NCI-H1092 treated with DMSO at 0.1 percent for 48 hours (cell line): ENCODE measurements at places on chromosomes 13 and 19.

- DNase-seq = peak; percentile 73
These were observed 82.2 kb downstream of the SLAIN1 start for GRCh38 chr13:77779552-77780272.

GRCh38 chr13:43666403-43666802, 120.4 kb downstream of the ENOX1 start:
- no peak for DNase-seq

DNA sequence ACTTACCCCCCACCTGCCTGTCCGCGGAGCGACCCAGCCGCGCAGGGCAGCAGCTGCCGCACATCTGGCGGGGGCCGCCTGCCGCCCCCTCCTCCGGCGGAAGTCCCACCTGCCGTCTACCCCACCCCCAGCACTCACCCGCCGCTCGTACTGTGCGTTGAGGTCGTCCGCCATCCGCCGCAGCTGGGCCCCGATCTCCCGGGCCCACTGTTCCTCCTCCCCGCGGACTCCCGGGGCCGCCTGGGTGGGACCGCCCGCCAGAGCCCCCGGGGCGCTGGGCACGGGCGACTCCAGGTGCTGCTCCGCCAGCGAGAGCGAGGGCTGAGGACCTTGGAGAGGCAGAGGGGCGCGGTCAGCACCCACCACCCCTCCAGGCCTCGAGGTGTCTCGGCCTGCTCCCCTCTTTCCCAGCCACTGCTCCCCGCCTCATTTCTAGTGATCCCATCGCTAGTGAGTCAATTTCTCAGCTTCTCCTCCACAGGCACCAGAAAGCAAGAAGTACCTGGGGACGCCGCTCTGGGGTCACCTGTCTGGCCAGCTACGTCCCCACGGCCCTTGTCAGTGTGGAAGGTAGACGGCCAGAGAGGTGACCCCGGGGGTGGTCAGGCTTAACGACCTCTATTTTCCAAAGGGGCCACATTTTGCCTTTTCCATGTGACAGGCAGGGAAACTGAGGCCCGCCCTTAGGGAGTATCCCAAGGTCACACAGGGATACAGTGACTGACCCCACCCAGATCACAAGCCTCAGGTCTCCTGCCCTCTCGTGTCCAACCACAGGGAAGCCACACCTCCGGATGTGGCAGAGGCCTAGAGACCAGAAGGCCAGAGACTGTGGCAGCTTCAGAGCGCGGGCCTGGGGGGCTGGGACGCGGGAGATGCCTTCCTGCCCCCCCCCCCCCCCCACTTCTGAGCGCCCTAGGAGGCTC, 4.3 kb downstream of the BBC3 start:
- DNase-seq = no peak

GRCh38 chr19:18396471-18397241, 766 bp downstream of the LRRC25 start:
- DNase-seq = no peak

GRCh38 chr13:80751854-80752253, 410.9 kb upstream of the SPRY2 start:
- no peak for DNase-seq

GRCh38 chr13:24127116-24127631, 33.3 kb upstream of the SPATA13 start:
- DNase-seq = no peak

DNA sequence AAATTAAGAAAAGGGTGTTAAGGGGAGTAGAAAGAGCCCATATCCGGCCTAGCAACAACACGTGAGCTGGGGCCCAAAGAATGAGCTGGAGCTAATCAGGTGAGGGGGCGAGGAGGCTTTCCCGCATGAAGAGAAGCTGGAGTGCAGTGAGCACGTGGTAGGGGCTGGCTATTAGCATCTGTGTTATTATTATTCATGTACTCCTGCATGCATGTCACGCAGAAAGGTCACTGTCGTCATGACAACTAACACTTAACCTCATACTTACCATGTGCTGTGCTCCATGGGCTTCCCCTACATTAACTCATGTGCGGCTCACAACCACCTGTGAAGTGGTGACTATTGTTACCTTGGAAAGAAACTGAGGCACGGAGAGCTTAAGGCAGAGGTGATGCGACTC, 227.6 kb upstream of the UBL3 start:
- DNase-seq = no peak

DNA sequence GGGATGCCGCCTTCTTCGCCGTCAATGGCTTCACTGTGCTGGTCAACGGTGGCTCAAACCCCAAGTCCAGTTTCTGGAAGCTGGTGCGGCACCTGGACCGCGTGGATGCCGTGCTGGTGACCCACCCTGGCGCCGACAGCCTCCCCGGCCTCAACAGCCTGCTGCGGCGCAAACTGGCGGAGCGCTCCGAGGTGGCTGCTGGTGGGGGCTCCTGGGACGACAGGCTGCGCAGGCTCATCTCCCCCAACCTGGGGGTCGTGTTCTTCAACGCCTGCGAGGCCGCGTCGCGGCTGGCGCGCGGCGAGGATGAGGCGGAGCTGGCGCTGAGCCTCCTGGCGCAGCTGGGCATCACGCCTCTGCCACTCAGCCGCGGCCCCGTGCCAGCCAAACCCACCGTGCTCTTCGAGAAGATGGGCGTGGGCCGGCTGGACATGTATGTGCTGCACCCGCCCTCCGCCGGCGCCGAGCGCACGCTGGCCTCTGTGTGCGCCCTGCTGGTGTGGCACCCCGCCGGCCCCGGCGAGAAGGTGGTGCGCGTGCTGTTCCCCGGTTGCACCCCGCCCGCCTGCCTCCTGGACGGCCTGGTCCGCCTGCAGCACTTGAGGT, 7.0 kb downstream of the MAP1S start:
- DNase-seq = no peak

GRCh38 chr19:48963371-48964204, 1.5 kb upstream of the FTL start:
- no peak for DNase-seq

DNA sequence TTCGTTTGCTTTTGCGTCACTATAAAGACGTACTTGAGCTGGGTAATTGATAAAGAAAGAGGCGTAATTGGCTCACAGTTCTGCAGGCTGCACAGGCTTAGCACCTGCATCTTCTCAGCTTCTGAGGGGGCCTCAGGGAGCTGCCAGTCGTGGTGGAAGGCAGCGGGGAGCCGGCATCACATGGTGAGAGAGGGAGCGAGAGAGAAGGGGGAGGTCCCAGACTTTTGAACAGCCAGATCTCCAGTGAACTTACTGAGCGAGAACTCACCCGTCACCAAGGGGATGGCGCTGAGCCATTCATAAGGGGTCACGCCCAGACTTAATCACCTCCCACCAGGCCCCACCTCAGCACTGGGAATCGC, 58.7 kb upstream of the F7 start:
- DNase-seq = no peak

- DNase-seq = no peak
These were observed 10.8 kb downstream of the STAP2 start for GRCh38 chr19:4327877-4328242.

DNA sequence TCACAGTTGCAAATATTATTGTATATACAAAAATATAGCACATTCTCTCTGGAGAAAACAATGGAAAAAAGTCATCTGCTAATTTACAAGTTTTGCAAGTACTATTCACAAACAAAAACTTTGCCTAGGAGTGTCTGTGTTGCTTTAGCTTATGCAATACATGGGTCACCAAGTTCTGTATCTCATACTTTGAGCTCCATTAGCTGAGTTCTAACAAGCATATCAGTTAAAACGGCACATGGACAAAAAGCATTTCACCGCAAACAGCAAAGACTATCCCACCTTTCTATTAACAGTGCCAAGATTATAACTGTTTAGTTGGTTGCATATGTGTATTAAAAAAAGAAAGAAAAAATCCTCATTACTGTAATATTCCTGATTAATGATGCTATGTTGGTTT, 4.6 kb downstream of the SPRY2 start:
- DNase-seq = no peak

DNA sequence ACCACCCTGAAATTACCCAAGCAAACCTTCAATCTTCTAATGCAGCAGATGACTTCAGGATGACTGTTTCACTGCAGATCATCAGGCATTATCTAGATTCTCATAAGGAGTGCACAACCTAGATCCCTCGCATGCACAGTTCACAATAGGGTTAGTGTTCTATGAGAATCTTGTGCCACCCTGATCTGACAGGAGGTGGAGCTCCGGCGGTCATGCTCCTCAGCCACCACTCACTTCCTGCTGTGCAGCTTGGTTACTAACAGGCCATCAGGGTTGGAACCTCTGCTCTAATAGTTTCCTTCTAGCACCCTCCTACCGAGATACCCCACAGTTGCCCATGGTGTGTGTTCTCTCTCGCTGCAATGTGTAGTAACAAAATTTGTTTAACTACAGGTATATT, 442.8 kb downstream of the FGF14 start:
- no peak for DNase-seq

DNA sequence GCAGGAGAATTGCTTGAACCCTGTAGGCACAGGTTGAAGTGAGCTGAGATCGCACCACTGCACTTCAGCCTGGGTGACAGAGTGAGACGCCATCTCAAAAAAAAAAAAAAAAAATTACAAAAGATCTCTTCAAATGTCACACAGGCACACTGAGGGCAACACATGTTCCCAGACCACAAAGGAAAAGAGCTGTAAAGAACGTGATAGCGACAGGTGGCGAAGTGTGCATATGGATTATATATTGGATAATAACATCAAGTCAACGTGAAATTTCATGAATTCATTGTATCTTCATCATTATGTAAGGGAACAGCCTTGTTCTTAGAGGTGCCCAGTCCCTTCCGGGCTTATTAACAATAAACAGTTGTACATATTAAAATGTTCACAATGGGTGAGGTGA, 31.8 kb upstream of the DPP9 start:
- DNase-seq = no peak

- no peak for DNase-seq
These were observed 4.2 kb downstream of the LGALS7B start for GRCh38 chr19:38793177-38793576.

- DNase-seq = no peak
These were observed 543.0 kb downstream of the IRS2 start for GRCh38 chr13:109243311-109243951.

- no peak for DNase-seq
These were observed 94.3 kb downstream of the MBNL2 start for GRCh38 chr13:97316390-97316789.

- DNase-seq = no peak
These were observed 6.1 kb upstream of the FXYD3 start for GRCh38 chr19:35109395-35110112.

DNA sequence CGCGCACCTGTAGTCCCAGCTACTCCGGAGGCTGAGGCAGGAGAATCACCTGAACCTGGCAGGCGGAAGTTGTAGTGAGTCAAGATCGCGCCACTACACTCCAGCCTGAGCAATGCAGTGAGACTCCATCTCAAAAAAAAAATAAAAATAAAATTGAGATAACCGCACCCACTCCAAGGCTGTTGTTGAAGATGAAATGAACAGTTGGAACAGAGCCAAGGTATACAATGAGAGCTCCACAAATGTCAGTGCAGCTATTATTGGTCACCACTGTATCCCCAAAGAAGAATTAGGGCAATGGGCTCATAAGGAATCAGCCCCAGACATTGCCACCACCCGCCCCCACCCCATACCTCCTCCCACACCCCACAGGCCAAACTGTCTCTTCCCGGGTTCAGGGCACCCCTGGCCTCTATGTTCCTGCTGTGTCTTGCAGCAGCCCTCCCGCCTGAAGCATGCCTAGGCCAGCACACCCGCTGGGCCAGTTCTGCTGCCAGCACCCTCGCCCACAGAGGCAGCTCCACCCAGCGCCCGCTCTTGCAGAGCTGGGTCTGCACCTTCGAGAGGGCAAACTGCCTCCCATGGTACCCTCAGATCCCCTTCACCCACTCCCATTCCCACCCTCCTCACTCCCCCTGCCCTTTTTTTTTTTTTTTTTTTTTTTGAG, 3.5 kb upstream of the S1PR5 start:
- no peak for DNase-seq

DNA sequence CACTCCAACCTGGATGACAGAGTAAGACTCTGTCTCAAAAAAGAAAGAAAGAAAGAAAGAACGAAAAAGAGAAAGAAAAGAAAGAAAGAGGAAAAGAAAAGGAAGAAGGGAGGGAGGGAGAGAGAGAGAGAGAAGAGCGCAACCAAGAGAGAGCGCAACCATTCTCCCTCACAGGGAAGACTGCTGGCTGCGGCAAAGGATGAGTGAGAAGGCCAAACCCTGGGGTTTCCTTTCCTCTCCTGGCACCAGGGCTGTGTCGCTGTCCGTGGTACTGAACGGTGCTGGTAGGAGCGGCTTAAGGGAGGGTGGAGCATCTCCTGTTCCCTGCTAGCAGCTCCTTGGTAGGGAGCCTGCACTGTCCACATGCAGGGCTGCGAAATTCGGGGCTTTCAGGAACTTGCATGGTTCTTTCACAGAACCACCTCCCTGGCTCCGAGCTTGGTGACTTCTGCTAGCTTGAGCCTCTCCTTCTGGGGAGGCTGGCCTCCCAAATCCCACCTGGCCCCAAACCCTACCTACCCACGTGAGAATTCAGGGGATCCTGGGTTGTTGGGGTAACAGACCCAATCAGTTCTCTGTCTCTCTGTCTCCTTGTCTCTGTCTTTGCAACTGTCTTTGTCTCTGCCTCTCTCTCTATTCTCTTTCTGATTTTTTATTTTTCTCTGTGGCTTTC, 51.1 kb upstream of the ZNRF4 start:
- DNase-seq = no peak

- peak; percentile 9 for DNase-seq
These were observed 68.7 kb downstream of the ZAR1L start for GRCh38 chr13:32246468-32246867.

GRCh38 chr13:66492479-66492878, 737.7 kb downstream of the PCDH9 start:
- DNase-seq = no peak

DNA sequence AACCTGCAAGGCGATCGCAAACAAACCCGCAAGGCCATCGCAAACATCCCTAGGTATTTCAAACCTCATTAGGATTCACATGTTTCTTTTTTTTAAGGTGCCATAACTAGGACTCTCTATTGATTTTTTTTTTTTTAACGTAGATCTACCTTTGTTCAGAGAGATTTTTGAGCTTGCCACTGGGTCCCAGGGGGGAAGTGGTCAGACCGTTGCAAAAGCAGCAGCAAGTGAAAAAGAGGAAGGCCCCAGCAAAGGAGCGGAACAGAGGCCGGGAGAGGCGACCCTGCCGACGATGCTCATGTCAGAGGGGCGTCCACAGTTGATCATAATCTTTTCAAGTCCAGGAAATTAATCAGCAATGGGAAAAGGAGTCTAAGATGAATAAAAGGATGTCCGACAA, 32.7 kb upstream of the FLT1 start:
- no peak for DNase-seq
